Muscle of back (tissue), 13 donors: ENCODE measurements at places on chromosomes 16 and 17. TPM values are rescaled to one million over a fixed set of nuclear protein-coding genes. Genes with fewer than 3 reads are reported as not detected.

The KRT27 gene
- polyA plus RNA-seq = not detected

The ADAP2 gene
- polyA plus RNA-seq = 5.9 TPM

The MTSS2 gene
- 102 TPM for polyA plus RNA-seq

The PIMREG gene
- 17.0 TPM for polyA plus RNA-seq

The CACNG1 gene
- 186 TPM for polyA plus RNA-seq

The CSF3 gene
- 0.25 TPM for polyA plus RNA-seq

The CD300LB gene
- polyA plus RNA-seq = 0.30 TPM

The KRT33A gene
- not detected for polyA plus RNA-seq

The C16orf96 gene
- 0.76 TPM for polyA plus RNA-seq

The OSGIN1 gene
- 0.29 TPM for polyA plus RNA-seq

The MYH11 gene
- 13.5 TPM for polyA plus RNA-seq

The IRX5 gene
- 3.8 TPM for polyA plus RNA-seq

The PRR35 gene
- not detected for polyA plus RNA-seq

The LPO gene
- not detected for polyA plus RNA-seq

The ZNF668 gene
- polyA plus RNA-seq = 9.0 TPM

The HCRT gene
- polyA plus RNA-seq = not detected

The ORC6 gene
- polyA plus RNA-seq = 11.1 TPM

The TP53TG3D gene
- polyA plus RNA-seq = not detected

The C1QTNF8 gene
- polyA plus RNA-seq = not detected
